ENCODE measurements at places on chromosomes 4 and X.

- DNase-seq, result no peak
Measured at GRCh38 chr4:17633600-17633999, 19.2 kb downstream of the MED28 start.

- no peak for DNase-seq
Measured at GRCh38 chrX:86946569-86946968, 571.0 kb upstream of the KLHL4 start.

GRCh38 chr4:141006242-141006802 is 126.9 kb downstream of the RNF150 start:
- DNase-seq, result no peak

GRCh38 chrX:66142351-66142750 is 21.7 kb upstream of the HEPH start:
- no peak for DNase-seq

- DNase-seq, result no peak
Measured at GRCh38 chr4:74096265-74096980, 2.6 kb downstream of the CXCL2 start.

DNA sequence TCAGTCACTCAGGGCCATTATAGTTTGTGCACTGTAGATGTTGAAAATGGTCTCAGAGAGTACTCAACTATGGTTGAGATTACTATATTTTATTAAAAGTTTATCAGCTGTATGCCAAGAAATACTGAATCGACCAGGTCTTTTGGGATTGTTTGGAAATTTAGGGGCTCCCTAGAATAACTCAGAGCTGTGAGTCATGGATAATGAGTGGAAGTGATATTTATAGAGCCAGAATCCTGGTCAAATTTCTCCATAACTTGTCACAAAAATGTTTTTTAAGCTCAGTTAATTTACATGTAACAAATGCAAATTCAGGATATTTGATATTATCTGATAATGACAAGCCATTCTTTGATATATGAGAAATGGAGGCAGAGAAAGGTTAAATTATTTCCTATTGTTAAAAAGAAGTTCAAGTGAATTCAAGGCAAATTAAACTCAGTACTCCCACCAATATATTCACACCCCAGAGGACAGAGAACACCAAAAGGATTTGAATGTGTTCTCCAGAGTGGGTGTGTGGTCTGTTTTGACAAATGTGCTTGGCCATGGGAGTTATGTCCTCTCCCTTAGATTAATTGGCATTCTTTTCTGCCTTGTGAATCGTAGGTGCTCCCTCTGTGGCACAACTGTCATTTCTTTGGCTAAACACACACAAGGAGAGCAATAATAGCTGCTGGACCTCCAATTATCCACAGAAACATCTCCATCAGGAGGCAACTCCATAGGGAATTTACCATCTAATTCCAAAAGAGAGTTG is 37.7 kb downstream of the ARHGAP24 start:
- DNase-seq, result no peak

DNA sequence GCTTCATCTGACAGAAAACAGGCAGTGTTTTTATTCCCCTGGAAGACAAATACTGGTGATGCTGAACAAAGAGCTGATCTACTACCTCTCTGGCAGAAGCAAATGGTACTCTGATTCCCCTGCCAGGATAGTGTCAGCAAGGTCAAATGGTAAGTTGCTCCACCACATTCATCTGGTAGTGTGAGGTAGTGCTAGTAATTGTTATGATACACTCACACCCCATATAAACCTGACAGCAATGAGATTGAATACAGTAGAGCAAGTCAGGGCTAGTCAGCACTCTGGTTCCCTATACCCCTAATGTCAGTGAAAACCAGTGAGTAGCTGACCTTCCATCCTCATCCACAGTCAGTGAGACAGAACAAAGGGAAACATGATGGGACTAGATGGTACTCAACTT is 3.4 kb upstream of the SPIN4 start:
- DNase-seq, result no peak

GRCh38 chr4:59536428-59536827 is 1663.7 kb upstream of the ADGRL3 start:
- no peak for DNase-seq

- DNase-seq, result no peak
Measured at GRCh38 chrX:50594788-50595187, 124.2 kb upstream of the DGKK start.

DNA sequence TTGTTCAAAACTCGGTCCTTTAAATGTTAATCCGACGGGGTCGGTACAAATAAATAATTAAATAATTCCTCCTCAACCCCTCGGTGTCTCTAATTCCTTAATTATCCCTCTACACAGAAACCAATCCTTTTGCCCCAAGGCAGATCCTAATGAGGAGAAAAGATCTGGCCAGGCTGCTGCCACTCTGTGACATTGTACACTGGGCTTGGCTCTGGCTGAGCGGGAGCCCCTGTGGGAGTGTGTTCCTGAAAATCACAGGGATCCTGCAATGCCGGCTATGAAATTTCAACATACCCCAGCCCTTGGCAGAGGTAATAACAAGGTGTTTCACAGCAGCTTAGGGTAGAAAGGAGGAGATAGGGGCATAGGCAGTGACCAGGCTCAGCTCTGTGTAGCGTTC is 96.0 kb downstream of the DHRSX start:
- no peak for DNase-seq

GRCh38 chrX:100654261-100654660 is 10.3 kb downstream of the SRPX2 start:
- DNase-seq, result no peak

DNA sequence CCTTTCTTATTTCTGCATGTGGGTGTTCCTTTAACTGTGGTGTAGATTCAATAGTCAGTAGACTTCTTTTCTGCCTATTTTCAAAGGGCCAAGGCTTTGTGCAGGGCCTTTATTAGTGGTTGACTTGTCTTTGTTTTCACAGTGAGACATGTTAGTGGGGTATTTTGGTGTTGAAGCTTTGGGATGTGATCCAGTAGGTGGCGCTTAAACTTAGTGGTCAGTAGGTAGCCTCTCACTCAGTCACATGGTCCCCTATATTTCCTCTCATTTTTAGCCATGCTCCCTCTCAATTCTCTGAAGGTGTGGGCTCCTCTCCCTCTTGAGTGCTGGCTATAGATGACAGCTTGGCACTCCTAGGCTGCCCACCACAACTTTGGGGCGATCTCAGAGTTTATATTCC is 23.4 kb upstream of the SLC10A7 start:
- no peak for DNase-seq

GRCh38 chr4:32148111-32148666 is 1428.0 kb downstream of the PCDH7 start:
- no peak for DNase-seq

GRCh38 chr4:102404431-102404969 is 59.2 kb upstream of the SLC39A8 start:
- DNase-seq, result no peak

DNA sequence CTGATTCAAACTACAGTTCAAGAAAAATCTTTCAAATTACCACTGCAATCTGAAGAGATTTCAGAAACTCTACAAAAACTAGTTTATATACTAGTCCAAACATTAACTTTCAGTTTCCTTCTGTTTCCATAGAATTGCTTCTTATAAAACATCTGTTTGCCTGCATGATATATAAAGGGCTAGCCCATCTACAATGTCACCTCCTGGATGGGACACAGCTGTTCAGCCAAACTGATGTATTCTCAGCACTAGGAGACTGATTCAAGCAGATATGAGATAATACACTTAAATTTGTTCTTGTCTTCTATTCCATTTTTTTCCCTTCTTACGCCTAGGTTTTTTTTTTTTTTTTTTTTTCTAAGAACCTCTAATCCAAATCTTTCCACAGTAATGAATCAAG is 1569.7 kb upstream of the IGFBP7 start:
- DNase-seq, result no peak

DNA sequence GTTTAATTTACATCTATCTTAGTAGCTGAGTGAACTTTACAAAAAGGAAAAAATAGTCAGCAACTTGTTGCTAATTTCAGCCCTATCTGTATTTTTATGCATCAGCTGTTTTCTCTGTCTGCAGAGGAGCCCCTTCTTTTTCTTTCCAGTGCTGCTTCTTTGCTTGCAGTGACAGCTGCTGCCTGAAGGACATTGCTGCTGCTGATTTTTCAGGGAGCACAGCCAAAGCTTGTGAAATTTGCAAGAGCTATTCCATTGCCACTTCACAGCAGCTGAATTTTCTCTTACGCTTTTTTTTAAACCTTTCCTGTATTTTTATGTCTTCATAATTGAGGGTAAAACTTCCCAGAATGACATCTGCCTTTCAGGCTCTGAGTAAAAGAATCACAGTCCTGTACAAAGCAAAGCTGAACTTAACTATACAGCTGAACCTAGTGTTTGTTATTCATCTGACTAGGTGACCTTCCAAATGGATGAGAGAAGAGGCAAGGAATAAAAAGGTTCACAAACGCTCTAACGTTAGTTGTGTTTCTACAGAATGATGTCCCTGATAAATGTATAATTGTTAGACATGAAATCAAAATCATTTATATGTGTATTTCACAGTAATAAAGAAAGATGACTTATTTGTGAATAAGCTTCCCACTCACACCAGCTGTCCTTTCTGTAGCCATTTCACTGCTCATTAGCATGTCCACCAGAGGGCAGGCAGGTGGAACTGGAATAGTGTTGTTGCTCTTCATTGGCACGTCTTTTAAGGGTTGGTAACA is 541.4 kb downstream of the ADGRL3 start:
- DNase-seq, result no peak

DNA sequence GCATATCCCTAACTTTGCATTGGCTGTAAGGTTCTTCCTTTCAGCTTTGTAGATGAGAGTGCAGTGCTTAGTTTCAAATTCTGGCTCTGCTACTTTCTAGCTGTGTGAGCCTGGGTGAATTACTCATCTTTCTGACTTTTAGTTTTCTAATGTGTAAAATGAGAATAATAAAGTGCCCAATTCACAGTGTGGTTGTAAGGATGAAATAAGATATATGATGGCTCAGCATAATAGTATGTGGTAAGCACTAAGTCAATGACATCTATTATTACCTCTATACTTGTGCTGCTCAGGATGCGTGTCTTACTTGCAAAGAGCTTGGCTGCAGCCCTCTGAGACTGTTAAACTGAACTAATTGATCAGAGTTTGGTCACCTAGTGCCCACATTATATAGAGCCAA is 30.6 kb upstream of the ETNPPL start:
- DNase-seq, result no peak

GRCh38 chr4:4866124-4866865 is 6.8 kb downstream of the MSX1 start:
- DNase-seq, result no peak

GRCh38 chrX:1581132-1581531 is 10.3 kb upstream of the AKAP17A start:
- DNase-seq, result no peak

DNA sequence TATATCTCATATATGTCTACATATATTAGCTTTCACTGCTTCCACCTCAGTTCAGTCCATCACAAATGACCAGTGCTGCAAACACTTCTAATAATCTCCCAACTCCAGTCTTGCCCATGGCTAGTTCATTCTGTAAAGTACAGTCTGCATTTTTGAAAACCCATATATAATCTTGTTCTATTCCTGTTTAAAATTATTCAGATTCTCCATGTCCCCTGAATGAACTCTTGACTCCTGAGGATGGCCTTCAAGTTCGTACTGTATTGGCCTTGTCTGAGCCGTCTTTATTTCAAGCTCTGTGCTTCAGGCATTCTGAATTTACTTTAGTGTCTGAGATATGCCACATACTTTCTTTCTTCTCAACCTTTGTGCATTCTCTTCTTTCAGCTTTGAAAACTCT is 84.7 kb downstream of the PTPN13 start:
- DNase-seq, result no peak

DNA sequence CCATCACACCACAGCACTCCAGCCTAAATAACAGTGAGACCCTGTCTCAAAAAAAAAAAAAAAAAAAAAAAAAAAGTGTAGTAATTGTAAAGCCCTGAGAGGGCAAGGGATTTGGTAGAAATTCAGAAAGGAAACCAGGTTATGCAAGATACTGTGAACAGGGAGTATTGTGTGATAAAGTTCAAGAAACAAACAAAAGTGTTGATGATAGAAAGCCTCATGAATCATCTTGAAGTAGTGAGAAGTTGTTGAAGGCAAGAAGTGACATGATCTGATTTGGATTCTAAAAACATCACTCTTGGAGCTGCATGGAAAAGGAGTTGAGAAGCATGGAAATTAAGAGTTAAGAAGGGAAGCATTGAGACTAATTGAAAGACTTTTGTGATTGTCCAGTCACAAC is 102.2 kb downstream of the RAP1GDS1 start:
- no peak for DNase-seq

- DNase-seq, result no peak
Measured at GRCh38 chrX:74395556-74395955, 25.7 kb upstream of the SLC16A2 start.

- DNase-seq, result no peak
Measured at GRCh38 chrX:103151799-103152198, 58.9 kb upstream of the NXF3 start.

DNA sequence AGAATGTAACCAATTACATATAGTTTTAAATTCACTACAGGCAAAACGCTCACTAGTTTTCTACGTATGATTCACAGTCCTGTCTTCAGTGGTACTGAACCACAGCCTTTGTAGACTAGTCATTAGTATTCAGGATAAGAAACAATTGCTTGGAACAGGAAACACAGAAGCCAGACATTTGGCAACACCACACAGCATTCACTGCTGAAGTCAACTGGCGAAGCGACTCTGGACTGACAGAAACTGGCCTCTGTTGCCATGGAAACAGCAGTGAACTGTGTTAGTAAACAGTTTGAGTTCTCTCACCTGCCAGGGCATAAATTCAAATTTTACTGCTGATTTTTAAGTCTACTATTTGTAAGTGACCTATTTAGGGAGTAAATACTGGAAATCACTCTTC is 57.6 kb downstream of the MAPK10 start:
- no peak for DNase-seq

DNA sequence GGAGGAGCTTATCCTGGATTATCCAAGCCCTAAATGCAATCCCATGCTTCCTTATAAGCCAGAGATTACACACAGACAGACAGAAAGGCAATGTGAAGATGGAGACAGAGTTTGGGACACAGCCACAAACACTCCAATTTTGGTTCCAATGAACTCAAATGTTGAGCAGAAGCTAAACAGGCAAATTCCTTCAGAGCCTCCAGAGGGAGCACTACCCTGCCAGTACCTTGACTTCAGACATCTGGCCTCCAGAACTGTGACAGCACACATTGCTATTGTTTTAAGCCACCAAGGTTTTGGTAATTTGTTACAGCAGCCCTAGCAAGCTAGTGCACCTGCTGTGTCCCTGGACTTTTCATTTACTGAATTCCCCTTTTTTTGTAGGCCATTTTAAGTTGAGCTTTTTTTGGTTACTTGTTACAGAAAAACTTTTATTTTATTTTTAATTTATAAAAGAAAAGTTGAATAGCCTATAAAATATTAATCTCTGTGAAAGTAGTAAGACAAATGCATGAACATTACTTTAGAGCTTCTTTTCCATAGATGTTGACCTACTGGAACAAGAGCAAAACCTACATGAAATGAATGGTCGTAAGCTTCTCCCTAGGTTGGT is 33.4 kb upstream of the SRD5A3 start:
- no peak for DNase-seq

DNA sequence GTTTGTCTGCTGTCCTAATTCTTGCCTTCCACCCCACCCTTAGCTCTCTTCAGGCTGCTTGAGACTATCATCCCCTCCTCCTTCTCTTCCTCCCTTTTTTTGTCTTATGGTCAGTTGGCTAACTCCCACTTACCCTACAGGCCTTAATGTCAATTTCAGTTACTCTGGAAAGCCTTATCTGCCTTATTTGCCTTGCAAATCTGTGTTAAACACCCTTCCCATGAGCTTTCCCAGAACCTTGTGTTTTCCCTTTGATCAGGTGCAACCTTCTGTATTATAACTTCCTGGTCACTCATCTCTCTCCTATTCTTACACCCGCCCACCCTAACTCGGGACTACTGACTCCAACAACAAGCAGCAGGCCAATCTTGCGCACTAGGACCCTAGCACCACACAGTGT is 74.8 kb downstream of the COX18 start:
- DNase-seq, result no peak

All from mesothelial cell of epicardium (in vitro differentiated cells).